GM12878 (cell line): ENCODE measurements at places on chromosomes 6 and 20. TPM values are rescaled to one million over a fixed set of nuclear protein-coding genes. Genes with fewer than 3 reads are reported as not detected.

DNA sequence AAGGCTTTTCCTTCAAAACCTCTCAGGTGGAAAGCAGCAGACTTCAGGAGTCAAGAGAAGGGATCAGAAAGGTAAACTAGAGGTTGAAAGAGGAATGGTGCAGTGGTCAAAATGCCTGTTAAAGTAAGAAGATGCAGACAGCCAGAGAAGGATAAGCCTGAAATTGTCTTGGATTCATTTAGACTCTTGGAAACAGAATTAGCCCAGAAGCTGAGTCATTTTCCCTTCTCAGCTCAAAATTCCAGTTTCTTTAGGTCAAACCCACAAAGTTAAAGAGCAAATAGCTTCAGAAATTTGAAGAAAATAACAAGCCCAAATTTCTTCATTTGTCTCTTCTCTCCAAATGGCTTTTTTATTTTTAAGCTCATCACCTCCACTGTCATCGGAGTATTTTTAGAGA is 73.9 kb downstream of the DHX35 start:
- DNase-seq = no peak

GRCh38 chr20:57280221-57280620 is 13.8 kb upstream of the BMP7 start:
- DNase-seq = no peak

DNA sequence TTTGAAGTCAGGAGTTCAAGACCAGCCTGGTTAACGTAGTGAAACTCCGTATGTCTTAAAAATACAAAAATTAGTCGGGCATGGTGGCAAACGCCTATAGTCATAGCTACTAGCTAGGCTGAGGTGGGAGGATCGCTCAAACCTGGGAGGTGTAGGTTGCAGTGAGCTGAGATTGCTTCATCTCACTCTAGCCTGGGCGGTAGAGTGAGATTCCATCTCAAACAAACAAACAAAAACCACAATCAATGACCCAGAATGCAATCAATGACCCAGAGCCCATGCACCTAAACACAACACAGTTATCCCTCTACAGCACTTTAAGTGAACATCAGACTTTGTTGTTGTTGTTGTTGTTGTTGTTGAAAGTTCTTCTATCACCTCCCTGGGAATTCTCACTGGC is 77.9 kb downstream of the MYB start:
- no peak for DNase-seq

- DNase-seq = peak; percentile 30
Observed at GRCh38 chr6:75830959-75831885, 82.2 kb downstream of the MYO6 start.

DNA sequence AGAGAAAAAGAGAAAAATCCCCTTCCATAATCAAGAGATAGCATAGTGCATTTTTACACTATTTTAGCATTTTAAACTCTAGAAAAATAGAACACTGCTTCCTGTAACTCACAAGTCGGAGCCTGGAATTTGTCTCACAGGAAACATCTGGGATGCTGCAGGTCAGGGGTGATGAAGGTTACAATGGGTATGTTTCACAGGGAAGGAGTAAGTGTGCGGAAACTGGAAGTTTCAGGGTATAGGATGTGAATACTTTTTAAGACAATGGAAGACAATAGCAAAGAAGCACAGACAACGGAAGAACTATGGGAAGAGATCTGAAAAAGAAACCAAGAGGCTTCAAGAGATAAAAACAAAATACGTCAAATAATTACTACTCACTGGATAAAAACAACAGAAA is 361.0 kb upstream of the MARCKS start:
- no peak for DNase-seq

- DNase-seq = no peak
Observed at GRCh38 chr6:35562060-35562459, 49.4 kb upstream of the TULP1 start.

- no peak for DNase-seq
Observed at GRCh38 chr20:61163031-61163430, 89.0 kb upstream of the CDH4 start.

GRCh38 chr6:19851241-19852089 is 14.3 kb downstream of the ID4 start:
- DNase-seq = no peak

- DNase-seq = no peak
Observed at GRCh38 chr6:154721460-154721859, 11.8 kb upstream of the SCAF8 start.

- DNase-seq = no peak
Observed at GRCh38 chr20:37932919-37933318, 30.0 kb downstream of the VSTM2L start.

GRCh38 chr6:24858177-24858653 is 59.5 kb upstream of the ARMH2 start:
- DNase-seq = peak; percentile 41

GRCh38 chr6:55696501-55696900 is 117.5 kb upstream of the HMGCLL1 start:
- DNase-seq = no peak

DNA sequence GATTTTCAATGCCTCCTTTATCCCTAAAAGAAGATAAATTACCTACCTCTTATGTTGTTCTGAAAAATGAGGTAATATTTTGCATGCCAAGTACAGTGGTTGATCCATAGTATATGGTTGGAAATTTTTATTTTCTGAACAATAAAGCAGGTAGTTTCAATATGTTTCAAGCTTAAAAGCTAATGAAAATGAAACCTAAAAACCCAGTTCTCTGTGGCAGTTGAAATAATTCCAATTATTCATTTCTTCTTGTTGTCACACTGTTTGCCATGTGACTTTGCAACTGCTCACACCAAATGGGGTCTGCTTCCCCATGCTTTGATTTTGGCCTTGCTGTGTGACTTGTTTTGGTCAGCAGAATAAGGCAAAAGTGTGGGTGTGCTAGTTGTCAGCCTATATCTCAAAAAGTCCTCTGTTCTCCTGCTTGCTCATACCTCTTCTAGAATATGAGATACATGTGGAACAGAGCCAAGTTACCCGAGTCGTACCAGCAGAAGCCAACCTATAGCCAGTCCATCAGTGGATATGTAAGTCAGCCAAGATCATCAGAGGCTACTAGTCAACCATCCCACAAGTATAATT is 197.2 kb upstream of the THEMIS start:
- no peak for DNase-seq

- DNase-seq = no peak
Observed at GRCh38 chr6:119742188-119742803, 392.7 kb upstream of the MAN1A1 start.

DNA sequence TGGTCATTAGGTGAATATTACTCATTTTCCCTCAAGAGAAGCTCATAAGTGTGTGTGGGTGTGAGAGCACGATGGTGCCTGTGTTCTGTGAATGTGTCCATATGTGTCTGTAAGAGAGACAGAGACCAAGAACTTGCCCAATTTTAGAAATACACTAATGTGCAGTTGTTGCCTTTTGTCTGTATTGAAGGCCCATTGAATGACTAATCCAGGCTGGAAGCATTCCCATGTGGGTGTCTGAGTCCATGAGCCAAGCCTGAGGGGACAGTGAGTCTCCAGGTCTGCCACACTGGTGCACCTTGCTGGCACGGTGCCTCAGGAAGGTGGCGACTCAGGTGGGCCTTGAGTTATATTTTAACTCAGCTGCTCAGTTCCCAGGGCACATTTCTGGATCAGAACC is 25.5 kb upstream of the ASXL1 start:
- no peak for DNase-seq

DNA sequence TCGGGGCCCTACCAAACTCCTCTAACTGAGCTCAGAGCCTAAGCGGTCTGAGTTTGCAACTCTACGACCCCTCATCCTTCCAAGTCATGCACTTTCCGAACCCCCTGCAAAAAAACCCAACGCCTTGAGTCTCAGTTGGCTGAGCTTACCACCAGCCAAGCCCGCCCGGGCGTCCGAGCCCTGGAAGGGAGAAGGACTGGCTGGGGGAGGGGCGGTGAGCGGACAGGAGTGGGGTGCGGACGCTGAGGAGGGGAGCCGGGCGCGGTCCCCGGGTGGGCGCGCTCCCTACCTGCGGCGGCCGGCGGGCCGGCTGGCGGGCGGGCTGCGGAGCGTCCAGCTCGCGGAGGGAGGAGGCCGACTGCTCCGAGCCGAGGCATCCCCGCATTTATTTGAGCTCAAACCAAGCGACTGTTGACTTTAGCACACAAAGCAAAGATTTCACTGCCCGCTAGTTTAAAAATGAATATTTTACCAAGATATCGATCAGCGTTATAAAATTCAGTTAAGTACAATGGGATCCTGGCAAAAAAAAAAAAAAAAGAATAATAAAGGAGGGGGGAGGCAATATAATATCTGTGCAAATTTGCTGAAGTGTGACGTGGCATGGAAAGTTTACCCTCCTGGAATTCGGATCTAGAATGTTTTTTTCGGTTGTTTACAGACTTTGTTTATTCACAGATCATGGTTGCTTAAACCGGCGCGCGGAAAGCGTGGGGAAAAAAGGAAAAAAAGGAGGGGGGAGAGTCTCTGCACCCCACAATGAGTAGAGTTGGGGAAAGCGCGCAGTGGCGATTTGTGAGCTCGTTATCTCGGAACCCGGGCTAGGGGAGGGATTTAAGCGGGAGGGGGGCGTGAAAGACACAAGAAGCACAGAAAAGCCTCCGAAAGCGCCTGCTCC is 5.9 kb downstream of the FOXA2 start:
- no peak for DNase-seq

DNA sequence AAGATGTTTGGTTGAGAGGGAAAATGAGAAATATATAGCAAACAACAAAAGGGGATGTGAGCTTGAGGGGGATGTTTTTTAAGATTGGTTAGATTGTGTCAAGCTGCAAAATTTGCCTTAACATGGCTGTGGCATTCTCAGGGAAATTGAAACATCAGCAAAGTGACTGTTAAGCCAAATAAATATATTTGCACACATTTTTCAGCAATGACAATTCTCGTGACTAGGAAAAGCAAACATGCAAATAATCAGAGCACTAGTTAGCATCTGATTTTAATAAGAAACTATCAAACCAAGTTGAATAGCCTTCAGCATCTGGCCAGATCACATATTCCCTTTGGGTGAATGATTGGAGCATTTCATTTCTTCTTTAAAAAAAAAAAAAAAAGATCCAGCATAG is 262.8 kb downstream of the TBC1D7 start:
- no peak for DNase-seq

DNA sequence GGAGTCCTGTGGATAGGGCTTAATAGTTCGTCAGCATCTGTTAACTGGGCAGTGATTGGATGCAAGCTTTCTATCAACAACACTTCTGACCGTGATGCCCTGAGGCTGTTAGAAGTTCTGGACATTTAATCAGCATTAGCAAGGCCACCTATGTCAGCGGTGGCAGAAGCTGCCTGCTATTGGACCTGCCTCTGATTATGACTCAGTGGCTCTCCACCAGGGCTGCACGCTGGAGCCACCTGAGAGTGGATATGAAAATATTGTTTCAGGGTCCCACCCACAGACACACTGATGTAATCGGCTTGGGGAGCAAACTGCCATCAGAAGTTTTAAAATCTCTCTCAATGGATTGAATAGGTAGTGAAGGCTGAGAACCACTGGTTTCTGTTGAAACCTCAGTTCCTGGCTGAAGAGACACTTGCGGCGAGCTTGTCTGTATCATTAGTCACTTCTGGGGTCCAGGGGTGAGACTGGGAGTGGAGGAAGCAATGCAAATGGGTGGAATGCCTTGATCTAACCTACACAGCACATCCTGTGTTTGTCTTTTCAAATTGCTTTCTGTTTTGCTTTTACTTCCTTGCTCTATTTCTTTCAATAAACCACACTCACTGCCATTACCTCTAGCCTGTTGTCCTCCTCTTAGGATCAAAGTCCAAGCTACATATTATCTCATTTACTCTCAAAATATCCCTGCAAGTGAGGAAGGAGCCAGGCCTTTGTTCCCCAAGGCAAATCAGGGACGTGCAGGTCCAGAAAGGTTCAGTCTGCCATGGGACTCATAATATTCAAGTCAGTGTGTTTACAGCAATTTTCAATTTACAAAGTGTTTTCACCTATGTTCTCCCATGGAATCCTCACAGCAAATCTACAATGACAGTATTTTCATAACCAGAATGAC is 4.2 kb downstream of the CLIC5 start:
- DNase-seq = peak; percentile 71

DNA sequence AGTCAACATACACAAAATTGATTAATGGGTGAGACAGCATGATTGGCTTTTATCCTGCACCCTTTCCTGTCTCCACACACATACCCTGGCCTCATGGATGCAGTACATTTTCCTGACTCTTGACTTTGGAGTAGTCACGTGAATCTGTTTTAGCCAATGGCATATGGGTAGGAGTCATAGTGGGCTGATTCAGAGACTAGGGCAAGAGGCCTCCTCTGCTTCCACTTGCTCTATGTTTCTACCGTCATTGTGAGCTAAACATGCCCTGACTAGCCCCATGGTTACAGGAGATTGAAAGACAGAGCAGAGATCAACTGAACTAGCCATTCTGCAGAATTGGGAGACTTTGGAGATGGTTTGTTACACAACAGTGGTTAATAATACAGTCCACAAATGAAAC is 850.0 kb downstream of the DHX35 start:
- DNase-seq = no peak

SIRPG gene
- polyA plus RNA-seq = 2.9 and 3.0 TPM in 2 replicates

SAPCD1 gene
- 3.2 and 4.7 TPM in 2 replicates for polyA plus RNA-seq

EYS gene
- 0.12 and 0.14 TPM in 2 replicates for polyA plus RNA-seq

LHFPL5 gene
- polyA plus RNA-seq = not detected in 2 replicates

DYNLT2 gene
- polyA plus RNA-seq = 5.9 and 6.9 TPM in 2 replicates

WDR27 gene
- 16.6 and 22.0 TPM in 2 replicates for polyA plus RNA-seq

LBP gene
- not detected in 2 replicates for polyA plus RNA-seq

SRSF12 gene
- 0.48 TPM in 1 of 2 replicates, not detected in the other for polyA plus RNA-seq

PAQR8 gene
- 18.9 and 19.6 TPM in 2 replicates for polyA plus RNA-seq

DLL1 gene
- polyA plus RNA-seq = 0.12 and 0.39 TPM in 2 replicates
